ENCODE measurements at places on chromosomes 2 and 18.

DNA sequence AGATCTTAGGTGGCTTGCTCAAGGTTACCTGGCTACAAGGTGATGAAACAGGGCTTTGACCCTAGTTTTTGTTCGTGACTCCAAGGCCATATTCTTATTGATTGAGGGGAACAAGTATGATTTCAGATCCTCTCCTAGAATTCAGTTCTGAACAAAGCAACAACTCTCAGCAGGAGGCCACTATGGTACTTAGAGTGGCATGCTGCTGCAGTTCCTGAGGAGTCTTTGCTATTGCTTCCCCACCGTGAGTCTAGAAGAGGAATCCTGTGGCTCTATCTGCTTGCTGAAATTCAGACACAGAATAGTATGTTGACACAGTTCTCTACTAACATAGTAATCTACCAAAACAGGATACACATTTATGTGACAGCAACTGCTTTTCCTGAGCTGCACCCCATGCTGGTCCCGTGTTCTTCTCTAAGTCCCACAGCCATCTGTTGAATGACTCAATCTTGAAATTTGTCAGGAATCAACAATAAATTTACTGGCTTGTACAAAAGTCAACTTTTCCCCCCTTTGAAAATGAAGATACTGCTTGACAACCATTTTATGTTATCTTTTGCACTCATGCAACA is 4.1 kb downstream of the TGFBRAP1 start:
- no peak for DNase-seq

DNA sequence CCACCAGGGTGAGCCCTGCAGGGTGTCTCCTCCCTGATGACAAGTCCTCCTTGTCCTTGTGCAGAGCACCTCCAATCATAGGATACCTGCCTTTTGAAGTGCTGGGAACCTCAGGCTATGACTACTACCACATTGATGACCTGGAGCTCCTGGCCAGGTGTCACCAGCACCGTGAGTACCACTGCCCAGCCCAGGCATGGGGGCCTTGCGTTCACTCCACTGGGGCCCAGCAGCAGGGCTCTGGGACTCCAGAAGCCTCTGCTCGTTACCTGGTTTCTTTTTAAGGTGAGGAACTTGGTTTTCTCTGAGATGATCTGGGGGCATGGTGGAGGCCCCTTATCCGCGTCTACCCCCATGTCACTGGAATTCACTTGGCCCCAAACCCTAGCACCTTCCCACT is 36.5 kb upstream of the RPL31 start:
- DNase-seq, result no peak

DNA sequence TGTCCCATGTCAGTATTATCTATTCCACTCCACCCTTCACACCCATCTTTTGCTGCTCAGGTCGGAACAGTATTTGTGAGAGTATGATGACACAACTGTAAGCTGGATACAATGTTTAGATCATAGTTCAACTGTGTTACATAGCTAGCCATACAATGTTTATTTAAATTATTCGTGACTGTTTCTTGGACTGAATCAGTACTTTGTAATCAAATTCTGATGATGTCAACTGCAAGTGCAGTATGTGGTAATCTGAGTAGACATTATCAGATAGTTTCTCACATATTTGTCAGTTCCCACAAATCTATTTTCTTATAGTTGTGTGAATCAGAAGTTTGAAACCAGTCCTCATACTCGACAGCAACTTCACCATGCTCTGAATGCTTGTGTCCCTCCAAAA is 177.6 kb downstream of the ZNF407 start:
- DNase-seq, result no peak

DNA sequence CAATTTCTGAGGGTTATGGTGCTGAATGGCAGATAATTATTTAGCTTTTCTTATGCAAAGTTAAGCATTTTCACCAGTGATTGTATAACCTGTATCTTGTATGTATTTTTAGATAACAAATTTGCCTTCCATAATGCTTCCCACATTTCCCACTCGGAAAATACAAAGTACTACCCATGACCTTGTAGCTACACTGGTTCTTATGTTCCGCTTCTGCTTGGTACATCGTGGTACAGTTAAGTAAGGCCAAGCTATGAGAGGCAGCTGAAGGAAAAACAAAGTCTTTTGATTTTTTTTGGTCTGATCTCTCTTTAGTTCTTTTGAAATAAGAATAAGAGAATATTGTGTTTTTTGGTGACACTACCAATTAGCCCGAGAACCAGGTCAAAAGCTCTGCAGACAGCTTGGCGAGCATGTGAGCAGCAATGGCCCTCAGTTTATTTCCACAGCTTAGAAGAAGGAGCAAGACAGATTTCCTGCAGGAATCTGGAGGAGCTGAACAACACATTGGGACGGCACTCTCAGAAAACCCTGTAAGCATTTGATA is 26.8 kb downstream of the SH3YL1 start:
- no peak for DNase-seq

DNA sequence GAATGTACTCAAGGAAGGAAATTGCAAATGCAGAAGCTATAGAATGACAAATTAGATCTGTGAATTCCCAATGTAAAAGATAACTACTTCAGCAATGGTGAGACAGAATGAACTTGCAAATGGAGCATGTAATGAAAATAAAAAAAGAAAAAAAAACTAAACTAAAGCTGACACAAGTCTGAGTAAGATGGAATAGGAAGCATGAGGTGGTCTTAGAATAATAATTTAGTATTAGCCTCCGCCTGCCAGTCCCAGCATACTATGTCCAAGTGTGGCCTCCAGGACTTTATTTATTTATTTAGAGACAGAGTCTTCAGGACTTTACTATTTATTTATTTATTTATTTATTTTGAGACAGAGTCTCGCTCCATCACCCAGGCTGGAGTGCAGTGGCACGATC is 37.4 kb upstream of the SLC39A10 start:
- no peak for DNase-seq

- DNase-seq, result no peak
Measured at GRCh38 chr2:69780921-69781320, 39.0 kb downstream of the ANXA4 start.

DNA sequence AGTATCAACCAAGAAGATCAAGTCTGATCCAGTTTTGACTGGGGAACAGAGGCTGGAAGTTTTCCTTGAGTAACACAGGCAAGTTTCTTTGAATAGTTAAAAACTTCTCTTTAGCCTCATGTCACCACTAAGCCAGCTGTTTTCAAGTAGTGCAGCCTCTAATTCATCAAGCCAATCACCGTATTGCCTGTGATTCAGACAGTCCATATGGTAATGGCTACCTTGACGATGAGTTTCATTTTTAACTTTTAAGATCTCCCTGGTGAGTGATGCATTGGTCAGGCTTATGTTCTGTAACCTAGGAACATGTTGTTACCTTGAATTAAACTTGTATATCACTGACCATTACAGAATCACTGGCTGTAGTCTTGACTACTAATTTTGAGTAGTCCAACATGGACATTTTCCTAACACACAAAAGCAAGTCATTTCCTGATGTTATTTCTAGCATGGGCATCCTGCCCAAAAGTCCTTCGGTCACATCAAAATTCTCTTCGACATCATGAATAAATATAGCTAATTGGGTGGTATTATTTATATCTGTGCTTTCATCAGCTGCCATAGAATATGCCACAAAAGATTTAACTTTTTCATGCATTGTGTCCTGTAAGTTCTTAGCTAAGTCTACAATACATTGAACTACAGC is 238.8 kb upstream of the GCFC2 start:
- DNase-seq, result no peak

DNA sequence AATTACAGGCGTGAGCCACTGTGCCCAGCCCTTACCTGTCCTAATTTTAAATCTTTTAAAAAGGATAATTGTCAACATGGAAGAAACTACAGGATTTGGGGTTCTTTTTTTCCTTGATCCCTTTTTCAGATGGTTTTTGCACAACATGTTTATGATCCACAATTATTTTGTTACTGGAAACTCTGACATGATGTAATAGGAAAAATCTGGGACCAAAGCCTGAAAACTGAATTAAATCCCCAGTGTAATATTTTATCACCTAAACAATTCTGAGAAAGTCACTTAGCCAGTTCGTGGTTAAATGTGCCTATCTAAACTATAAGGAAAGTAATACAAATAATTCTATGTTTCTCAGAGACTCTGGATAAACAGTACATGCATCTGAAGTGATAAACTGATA is 1649.7 kb downstream of the LRP1B start:
- no peak for DNase-seq

- DNase-seq, result no peak
Measured at GRCh38 chr2:81542119-81542518, 1237.6 kb upstream of the LRRTM1 start.

GRCh38 chr2:147273106-147273505 is 571.7 kb upstream of the ACVR2A start:
- DNase-seq, result no peak

DNA sequence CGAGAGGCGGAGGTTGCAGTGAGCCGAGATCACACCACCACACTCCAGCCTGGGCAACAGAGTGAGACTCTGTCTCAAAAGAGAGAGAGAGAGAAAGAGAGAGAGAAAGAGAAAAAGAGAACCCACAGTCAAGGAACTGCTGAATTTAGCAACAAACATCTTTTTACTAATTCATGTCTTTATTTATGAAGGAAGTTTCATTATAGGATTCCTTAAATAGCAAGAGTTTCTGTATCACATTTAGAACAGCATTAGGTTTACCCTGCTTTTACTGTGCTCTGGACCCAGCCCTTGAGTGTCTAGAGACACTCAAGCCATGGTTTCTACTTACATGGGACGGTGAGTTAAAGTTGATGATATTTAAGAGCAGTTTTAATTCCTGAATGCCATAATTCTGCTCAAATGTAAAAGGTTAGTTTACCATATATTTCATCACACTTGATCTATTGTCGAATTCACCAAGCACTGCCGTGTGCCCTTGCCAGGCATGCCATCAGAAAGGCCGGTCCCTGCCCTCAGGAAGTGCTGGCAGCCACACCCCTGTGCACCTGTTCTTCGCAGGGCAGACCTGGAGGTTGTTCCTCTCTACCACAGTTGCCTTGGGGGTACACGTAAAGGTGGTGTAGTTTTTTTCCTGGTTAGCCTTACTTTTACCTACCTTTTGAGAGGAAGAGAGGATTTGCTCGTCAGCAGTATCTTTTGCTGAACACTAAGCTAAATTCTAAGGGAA is 153.3 kb downstream of the LDLRAD4 start:
- no peak for DNase-seq

DNA sequence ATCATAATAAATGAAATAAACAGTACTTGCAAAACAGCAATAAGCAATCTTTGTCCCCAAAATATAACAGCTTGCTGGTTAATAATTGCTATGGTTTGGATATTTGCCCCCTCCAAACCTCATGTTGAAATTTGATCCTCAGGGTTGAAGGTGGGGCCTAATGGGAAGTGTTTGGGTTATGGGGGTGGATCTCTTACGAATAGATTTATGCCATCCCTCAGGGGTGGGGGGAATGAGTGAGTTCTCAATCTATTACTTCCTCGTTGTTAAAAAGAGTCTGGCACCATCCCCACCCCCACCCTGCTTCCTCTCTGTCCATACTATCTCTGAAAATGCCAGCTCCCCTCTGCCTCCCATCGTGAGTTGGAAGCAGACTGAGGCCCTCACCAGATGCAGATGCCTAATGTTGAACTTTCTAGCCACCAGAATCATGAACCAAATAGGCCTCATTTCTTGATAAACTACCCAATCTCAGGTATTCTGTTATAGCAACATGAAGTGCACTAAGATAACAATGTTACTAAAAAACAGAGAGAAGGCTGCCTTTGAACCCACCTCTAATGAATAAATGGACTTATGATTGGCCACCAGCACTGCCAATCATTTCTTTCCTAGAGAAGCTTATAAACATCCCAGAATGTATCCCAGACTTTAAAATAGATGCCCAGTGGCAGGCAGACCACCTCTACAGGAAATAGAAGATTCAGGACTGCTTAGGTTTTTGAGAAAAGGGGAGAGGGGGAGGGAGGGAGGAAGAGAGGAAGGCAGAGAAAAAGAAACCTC is 90.1 kb downstream of the ALPK2 start:
- DNase-seq, result no peak

DNA sequence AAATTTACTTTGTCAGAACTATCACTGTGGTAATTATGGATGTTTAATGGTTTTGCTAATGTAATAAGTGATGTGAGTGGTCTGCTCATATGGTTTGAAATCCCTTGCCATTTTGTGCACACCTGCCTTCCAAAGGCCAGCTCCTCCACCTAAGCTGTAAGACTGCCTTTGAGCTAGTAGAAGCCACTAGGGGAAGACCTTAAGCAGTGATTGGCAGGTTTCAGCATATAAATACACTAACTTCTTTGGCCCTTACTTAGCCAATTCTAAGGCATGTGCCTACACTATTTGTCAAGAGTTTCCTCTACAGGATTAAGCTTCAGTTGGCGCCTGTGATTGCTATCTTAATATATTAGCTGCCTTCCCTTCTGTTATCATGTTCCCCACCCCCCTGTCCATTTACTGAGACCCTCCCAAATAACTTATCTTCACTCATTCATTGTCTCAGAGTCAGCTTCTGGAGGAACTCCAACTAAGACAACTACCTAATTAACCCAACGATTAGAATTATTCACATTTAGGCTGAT is 141.1 kb downstream of the MBD5 start:
- DNase-seq, result no peak

- DNase-seq, result no peak
Measured at GRCh38 chr2:38037757-38038621, 38.0 kb downstream of the CYP1B1 start.

DNA sequence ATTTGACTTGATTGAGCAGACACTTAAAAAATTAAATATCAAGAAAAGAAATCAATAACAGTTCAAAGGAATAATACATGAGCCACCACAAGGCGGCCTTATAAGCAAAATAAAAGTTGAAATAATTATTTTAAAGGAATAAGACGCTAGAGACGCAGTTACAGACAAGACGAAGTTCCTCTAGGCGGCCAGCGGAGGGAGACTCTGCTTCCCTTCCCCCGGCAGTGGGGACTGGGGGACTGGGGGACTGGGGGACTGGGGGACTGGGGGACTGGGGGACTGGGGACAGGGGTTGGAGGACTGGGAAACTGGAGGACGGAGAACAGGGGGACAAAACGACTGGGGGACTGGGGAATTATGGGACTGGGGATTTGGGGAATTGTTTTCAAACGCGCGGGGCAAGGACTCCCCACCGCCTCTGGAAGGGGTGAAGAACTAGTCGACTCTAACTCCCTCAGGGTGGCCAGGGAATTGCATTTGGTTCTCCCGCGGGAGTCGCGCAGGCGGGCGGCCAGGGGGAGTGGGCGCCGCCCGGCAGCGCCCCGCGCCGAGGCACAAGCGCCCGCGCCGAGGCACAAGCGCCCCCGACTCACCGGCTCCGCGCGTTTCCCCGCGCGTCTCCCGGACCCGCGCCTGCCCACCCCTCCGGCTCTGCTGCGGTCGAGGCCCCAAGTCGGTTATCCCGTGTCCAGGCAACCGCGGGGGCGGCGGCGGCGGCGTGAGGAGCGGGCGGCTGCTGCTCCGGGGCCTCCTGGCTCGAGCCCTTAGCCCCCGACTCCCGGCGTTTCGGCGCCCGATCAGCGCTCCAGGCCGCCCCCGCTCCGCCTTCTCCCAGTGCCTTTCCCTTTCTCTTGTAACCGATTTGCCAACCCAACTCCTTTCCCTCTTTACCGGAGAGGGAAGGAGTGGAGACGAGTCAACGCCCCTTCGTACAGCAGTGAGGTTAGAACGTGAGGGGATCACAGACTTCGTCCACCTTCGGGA is at the start of gene CCDC178:
Gene CCDC178, minus strand, starts transcription at position 662 of the 984 bp plus-strand sequence. CDS start 28,633 bp downstream, outside the sequence.
- DNase-seq, result no peak

Measured in activated gamma-delta T cell treated with Interleukin-2 at 50 U/mL for 16 hours (primary cell).